Nucleus accumbens (tissue), 56 donors: ENCODE measurements at places on chromosomes 4 and X.

DNA sequence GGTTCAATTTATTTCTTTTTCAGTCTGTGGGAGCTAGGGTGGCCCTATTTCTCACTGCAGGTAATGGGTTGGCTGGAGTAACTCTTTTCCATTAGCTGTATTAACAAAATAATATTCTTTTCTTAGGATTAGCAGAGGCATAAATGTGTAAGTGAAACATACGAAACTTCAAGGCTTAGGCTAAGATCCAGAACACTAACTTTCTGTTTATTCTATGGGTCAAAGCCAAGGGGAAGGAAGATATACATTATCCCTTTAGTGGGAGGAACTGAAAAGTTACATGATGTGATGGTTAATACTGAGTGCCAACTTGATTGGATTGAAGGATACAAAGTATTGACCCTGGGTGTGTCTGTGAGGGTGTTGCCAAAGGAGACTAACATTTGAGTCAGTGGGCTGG lies 66.4 kb downstream of the DCAF8L2 start:
- no peak for DNase-seq

- no peak for DNase-seq
Observed at GRCh38 chrX:131763674-131764073, 219.8 kb downstream of the OR13H1 start.

- no peak for DNase-seq
Observed at GRCh38 chr4:80143307-80143679, 54.0 kb upstream of the PRDM8 start.

DNA sequence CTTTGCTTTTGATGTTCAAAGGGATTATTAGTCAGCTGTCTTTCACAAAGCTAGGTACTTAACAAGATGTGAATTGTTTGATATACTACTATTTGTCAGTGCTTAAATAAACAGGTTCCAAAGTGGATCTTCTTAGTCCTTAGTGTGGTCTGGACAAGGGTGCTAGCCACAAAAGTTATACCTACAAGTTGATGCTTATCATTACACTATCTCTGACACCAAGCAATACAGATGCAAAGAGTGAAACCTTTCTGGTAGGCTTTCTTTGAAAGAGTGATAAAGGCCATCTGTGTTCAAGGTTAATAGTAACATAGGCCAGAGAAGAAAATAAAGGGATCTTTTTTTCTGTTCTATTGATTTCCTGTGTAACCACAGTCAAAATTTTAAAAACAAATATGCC lies 12.2 kb upstream of the RBPJ start:
- DNase-seq: no peak

- no peak for DNase-seq
Observed at GRCh38 chr4:89439533-89439932, 131.9 kb upstream of the GPRIN3 start.

- DNase-seq: no peak
Observed at GRCh38 chr4:5774416-5775036, 63.5 kb downstream of the EVC start.

DNA sequence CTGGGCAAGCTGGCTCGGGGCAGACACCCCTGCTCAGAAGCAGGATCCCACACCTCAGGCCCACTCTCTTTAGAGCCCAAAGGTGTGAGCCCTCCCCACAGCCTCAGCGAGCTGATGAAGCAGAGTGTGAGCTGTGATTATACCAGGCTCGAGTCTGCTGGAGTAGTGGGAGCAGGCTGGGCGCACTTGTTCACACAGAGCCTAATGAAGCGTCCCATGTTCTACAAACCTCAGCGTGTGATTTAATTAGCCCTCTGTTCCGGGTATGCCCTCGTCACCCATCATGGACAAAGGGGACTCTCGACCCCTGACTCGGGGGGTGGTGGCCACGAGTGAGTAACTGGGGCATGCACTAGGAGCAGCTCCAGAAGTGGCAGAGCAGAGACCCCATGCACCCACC lies 62.3 kb downstream of the PPP2R2C start:
- DNase-seq: no peak

DNA sequence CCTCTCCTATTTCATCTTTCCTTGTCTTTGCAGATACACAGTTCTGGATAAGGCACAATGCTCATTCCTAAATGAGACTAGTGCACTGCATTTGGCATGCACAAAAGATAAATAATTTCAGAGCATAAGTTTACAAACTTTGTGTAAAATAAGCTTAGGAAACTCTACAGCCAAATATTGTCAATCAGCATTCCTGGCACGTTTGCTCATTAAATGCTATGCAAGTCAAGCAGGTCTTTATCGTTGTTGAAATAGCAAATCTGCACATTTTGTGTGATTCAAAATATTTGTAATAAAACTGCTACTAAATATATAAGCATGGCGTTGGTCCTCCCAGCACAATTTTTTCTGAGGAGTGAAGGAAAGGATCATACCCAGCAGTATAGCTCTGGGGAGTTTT lies 322.1 kb upstream of the NOCT start:
- no peak for DNase-seq

- no peak for DNase-seq
Observed at GRCh38 chr4:126137782-126138170, 823.0 kb downstream of the FAT4 start.

DNA sequence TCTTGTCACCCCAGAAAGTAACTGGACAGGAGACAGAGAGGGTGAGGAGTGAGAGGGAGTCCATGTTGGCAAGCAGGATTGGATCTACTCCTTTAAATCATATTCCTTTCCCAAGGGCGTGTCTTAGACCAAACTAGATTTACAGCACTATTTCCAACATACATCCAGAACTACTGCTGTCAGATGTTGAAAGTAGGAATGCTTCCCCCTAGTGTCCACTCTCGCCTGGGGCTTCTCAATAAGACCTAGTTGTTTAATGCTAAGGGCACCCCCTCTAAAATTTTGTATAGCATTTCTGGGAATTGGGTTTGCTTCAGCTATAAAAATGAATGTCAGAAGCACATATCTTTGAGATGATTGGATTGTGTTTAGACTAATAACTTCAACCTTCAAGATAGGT lies 13.3 kb downstream of the OFD1 start:
- no peak for DNase-seq

GRCh38 chrX:13717700-13718472 lies 16.5 kb downstream of the TRAPPC2 start:
- DNase-seq: no peak

DNA sequence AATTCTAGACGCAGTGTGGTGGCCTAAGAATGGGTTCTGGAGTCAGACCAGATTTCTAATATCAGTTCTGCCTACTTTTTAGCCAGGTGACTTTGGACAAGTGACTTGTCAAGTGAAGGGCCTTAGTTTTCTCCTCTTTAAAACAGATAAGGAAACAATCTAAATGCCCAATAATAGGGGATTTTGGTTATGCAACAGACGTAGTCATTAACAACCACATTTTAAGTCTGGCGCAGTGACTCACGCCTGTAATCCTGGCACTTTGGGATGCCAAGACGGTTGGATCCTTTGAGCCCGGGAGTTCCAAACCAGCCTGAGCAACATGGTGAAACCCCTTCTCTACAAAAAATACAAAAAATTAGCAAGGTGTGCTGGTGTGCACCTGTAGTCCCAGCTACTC lies 2.1 kb upstream of the ZMYM3 start:
- DNase-seq: no peak

- no peak for DNase-seq
Observed at GRCh38 chr4:89267392-89267791, 40.2 kb downstream of the GPRIN3 start.

DNA sequence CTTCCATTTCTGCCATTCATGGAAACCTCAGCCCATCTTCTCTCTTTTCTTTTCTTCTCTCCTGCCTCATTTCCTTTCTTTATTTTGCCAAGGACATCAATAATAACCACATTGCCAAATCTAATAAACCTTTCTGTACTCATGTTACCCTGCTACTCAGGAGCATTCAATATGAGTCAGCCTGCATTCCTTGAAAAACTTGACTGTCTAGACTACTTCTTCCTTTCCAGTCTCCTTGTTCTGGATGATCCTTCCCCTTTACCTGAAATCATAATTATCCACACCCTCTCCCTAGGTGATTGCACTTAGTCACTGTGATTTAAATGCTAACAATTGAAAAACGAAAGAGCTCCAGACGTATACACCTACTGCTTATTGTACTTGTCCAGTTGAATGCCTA lies 253.2 kb upstream of the CENPE start:
- no peak for DNase-seq

GRCh38 chr4:75087865-75088264 lies 154.9 kb downstream of the PARM1 start:
- DNase-seq: no peak

GRCh38 chr4:102455750-102456149 lies 45.4 kb upstream of the NFKB1 start:
- no peak for DNase-seq

DNA sequence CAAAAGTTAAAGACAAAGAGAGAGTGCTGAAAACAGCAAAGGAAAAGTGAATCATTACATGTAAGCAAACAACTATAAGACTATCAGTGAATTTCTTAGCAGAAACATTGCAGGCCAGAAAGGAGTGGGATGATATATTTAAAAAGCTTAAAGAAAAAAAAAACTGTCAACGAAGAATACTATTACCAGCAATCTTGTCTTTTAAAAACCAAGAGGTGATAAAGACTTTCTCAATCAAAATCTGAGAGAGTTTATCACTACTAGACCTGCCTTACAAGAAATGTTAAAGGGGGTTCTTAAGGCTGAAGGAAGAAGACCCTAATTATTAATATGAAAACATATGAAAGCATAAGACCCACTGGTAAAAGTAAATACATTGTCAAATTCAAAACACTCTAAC lies 132.5 kb upstream of the ZCCHC13 start:
- no peak for DNase-seq
